Stimulated activated CD8-positive, alpha-beta memory T cell treated with anti-CD3 and anti-CD28 coated beads, Interleukin-2, amount 100 ng/mL, for 1 hour (primary cell): ENCODE measurements at places on chromosomes 6 and 20.

DNA sequence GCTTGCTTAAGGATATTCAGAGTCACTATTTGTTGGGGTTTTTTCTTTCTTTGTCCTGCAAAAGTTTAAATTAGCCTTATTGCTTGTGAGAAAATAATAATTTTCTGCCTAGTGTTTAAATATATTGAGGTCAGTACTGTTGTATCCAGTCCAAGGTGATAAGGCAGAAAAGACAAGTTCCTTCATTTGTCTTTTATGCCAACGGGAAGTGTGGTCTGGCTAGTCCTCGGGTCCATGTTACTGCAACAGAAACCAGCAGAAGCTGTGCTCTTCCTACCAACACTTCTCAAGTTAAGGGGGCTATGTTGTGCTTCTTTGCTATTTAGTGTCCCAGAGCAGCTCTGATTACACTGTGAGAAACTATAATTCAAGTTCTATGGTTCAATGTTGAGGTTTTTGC lies 301.1 kb downstream of the TBC1D7 start:
- DNase-seq, result no peak

GRCh38 chr20:25206063-25206403 lies 10.5 kb downstream of the ENTPD6 start:
- DNase-seq, result no peak

- no peak for DNase-seq
Observed at GRCh38 chr20:34675561-34675960, 1.3 kb downstream of the PIGU start.

GRCh38 chr6:2718334-2719092 lies 32.2 kb downstream of the MYLK4 start:
- no peak for DNase-seq

GRCh38 chr6:19041906-19042305 lies 654.8 kb downstream of the RNF144B start:
- DNase-seq, result no peak

DNA sequence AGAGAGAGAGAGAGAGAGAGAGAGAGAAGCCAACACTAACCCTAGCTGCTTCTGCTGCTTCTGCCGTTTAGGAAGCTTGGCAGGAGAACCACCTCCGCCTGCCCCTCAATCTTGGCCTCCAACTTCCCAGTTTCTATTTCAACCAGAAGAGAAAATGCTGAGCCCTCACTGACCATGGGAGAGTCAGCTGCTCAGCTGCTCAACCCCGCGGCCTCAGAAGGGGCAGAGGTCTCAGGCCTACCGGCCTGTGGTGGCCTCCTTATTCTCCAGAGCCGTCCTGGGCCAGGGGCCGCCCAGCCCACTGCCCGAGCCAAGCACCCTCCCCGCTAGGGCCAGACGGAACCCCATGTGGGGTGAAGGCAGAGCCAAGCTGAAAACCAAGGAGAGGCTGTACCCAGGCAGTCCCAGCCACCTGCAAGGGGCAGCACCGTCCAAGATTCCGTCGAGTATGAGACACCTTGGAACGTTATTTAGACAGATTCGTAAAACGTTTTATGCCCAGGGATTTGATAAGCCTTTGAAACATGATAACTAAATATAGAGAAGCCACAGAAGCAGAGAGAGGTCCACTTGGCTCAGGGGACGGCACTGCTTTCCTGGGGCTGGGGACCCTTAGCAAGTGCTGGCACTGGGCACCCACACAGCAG lies 116.6 kb downstream of the DLL1 start:
- no peak for DNase-seq

DNA sequence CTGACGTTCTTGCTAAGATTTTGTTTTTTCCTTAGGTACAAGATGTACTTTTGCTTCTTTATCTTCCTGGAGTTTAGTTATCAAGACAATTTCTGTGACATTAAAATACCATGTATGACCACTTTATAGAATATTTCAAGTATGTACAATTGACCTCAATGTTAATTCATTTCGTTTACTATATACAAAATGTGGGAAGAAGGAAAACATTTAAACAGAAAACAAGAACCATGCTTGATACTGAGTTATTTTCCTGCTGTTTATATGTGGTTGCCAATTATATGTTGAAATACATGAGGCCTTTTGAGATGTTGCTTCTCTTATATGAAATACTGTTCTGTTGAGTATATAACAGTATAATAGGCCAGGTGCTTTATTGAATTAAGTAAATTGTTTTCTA lies 184.3 kb downstream of the JARID2 start:
- no peak for DNase-seq

DNA sequence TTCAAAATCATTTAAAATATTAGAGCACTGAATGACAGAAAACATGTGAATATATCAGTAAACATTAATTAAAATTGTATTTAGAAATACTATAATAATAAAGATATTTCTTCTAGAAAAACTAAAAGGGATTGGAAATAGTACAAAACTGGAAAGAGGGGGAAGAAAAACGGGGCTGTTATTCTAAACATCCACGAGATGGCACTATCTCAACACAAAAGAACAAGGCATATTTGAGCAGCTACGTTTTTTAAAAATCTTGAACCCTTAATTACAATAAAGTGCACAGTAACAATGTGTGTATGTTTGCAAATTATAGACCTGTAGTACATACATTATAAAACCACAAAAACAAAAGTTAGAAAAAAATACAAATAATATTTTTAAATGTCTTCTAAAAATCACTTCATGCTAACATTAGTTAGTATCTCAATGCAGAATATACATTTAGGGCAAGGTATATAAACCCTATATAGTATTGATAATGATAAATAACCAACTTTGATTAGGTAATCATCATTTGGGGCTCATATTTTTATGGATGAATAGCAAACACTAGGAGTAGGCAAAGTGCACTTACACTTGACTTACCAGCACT lies 42.5 kb upstream of the PNISR start:
- no peak for DNase-seq

DNA sequence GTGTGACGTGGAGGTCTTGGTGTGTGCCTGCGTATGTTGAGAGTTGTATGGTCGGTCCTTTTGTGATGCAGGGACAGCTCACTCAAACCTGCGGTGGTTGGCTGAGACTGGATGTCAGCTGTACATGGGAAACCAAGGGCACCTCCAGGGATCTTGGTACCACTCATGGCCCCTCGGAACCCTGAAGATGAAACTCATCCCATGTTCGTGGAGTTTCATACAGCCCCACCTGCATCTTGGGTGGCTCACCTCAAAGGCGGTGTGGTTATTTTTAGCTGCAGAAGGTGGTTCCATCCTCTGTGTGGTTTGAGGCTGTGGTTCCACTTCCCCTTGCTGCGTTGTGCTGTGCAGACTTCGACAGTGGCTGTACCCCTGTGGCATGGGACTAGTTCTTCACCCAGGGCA lies 52.6 kb upstream of the SLC22A1 start:
- no peak for DNase-seq

- no peak for DNase-seq
Observed at GRCh38 chr6:12590901-12591300, 125.7 kb upstream of the PHACTR1 start.

DNA sequence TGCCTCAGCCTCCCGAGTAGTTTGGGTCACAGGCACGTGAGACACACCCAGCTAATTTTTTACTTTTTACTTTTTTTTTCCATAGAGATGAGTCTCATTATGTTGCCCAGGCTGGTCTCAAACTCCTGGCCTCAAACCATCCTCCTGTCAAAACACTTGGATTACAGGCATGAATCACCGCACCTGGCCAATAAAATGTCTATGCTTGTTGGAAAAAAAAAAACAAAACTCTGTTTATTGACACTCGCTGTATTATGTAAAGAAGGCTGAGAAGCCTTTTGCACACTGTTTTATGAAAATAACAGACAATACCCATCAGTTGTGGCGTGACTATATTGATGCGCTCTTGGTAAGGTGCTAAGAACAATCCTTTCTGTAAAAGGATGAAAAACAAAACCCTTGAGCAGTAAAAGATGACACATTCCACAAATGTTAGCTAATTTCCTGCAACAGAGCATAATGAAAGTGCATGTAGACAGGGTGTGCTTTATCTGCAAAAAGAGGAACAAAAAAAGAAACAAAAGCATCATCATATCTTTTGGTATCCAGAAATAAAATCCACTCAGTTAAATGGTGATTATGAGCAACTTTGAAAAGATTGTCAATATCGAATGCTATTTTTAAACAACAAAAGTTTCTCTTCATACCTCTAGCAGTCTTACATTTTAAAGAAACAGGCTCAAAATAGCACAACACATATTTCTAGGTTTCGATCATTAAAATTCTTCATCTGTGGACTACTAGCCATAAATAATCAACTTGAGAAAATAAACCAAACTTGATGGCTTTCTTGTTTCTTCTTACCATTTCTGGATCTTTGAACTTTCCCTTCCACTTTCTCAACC lies 108.3 kb upstream of the PHACTR1 start:
- DNase-seq, result no peak

- no peak for DNase-seq
Observed at GRCh38 chr6:40194447-40195170, 260.3 kb upstream of the MOCS1 start.

- no peak for DNase-seq
Observed at GRCh38 chr6:63442870-63443269, 123.1 kb upstream of the LGSN start.

GRCh38 chr6:165717732-165718465 lies 54.9 kb upstream of the PDE10A start:
- no peak for DNase-seq

DNA sequence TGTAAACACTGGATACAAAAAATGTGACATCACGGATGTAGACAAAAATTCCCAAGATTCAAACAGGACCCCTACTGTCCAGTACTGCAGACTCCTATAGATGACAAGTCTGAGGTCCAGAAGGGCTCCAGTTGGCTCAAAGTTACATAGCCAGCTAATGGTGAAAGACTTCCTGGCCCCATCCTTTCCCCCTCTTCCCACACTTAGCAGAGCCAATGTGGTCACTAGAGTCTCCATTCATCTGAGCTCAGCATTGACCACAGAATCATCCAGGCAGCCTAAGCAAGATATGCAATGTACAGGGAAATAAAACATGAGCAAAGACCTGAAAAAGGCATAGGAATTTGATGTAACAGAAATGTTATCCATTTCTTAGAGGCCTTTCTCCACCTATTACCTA lies 180.5 kb downstream of the ADAT2 start:
- DNase-seq, result no peak

GRCh38 chr6:116287689-116288282 lies 8.1 kb upstream of the TSPYL1 start:
- no peak for DNase-seq

DNA sequence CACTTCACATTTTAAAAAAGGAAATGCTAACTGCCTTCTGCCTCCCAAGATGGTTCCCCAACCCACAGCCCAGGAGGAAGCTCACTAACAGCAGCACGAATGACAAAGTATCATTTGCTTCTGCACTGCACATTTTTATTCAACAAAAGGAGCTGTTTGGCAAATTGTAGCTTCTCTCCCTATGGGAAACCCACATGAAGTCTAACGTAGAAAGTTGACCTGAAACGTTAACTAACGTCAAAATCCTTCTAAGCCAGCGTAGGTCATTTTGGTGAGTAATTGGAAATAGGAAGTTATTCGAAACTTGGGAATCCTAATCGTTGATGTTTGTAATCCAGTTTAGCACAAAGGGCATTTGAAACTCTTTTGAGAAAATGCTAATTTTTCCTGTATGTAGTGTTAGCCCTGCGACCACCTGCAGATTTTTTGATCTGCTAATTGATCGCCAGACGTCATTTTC lies 2.9 kb downstream of the SALL4 start:
- no peak for DNase-seq
